ENCODE measurements at places on chromosomes 4 and X.

- no peak for DNase-seq
Observed at GRCh38 chr4:119039779-119040178, 95.9 kb upstream of the MYOZ2 start.

GRCh38 chrX:15430584-15430983 lies 46.4 kb upstream of the VEGFD start:
- no peak for DNase-seq

DNA sequence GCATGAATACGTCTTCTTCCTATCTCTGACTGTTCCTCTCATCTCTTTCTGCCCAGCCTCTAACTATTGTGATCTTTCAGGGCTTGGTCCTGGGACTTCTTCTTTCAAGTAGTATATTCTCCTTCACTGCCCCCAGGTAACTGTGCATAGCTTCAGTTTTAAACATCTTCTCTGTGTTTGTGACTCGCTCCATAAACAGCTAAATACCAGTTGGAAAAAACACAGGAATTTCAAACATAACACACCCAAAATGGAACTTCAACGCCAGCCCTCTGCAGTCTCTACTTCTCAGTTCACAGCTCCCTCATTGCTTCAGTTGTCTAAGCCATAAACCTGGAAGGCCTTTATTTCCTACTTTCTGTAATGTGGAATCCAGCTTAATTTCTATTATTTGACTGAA lies 16.6 kb downstream of the TRIML2 start:
- no peak for DNase-seq

- no peak for DNase-seq
Observed at GRCh38 chr4:101865501-101866062, 75.1 kb downstream of the BANK1 start.

- no peak for DNase-seq
Observed at GRCh38 chrX:17629519-17629918, 107.8 kb upstream of the SCML1 start.

DNA sequence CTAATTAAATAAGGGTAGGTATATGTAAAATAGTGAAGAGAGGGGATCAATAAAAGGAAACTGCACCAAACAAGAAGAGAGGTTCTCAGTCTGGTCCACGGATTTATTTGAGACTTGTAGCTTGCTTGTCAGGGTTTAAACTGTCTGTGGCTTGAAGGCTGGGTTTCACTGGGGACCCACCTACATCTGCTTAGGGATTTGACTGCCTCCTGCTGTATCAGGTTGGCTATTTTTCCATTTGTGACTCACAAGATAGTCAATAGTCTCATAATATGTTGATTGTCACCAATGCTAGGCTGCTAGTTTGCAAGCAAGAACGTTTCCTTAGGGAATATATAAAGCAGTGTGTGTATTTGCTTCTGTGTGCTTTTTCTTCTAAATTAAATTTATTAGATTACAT lies 1950.7 kb upstream of the IGFBP7 start:
- no peak for DNase-seq

- no peak for DNase-seq
Observed at GRCh38 chr4:75338352-75338880, 175.8 kb downstream of the RCHY1 start.

- no peak for DNase-seq
Observed at GRCh38 chr4:93532234-93532633, 296.3 kb upstream of the ATOH1 start.

GRCh38 chr4:149799546-149799945 lies 16.1 kb downstream of the IQCM start:
- no peak for DNase-seq

GRCh38 chr4:69965628-69966027 lies at the start of gene CSN2:
TSS of gene CSN2 (minus strand) at chr4:69965728. CDS start at chr4:69960995, 4,733 bp downstream.
- no peak for DNase-seq

DNA sequence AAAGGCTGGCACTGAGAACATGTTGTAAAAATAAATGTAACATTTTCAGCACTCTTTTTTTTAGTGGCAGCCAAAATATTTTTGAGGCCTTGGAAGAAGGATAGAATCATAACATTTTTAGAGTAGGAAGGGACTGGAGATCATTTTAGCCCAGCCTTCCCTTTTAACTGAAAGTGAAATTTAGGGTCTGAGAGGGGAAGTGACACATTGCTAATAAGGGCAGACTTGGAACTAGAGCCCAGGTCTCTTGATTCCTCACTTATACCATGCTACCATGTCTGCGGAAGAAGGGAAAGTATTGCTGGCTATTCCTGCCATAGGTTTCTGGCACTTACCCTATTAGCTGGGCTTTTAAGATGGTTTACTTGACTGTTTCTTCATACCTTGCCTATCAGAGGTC lies 4.8 kb downstream of the WDR44 start:
- DNase-seq: no peak

GRCh38 chr4:127870688-127871087 lies 10.0 kb upstream of the PLK4 start:
- DNase-seq: no peak

DNA sequence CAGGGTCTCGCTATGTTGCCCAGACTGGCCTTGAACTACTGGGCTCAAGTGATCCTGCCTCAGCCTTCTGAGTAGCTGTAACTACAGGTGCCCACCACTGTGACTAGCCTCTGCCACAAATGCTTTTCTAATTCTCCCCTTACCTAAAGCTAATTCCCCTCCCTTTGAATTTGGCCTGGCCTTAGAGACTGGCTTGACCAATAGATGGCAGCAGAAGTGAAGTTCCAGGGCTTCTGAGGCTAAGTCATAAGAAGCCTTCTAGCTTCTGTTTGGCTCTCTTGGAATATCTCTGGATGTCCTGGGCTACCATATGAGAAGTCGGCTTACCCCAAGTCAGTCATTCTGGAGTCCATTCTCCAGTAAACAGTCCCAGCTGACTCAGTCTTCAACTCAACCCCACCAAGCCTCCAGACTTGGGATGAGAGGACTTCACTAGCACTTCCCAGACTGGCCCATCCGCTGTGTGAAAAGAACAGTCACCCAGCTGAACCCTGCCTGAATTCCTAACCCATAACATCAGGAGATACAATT lies 61.0 kb downstream of the HPRT1 start:
- no peak for DNase-seq

DNA sequence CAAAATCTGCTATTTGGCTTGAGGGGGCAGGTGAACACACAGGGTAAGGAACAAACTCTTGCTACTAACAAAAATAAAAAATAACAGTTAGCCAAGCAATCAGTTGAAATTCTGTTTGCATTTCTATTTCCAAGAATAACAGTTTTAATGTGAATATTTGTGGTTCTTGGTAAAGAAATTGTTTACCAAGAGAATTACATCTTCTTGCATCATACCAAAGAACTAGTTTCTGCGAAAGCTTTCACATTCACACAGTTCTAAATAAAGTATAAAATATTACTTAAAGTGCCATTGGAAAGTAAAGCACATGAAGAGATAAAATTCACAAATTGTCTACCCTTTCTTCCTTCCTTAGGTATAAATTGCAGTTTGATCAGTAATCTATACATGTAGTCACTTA lies 54.4 kb downstream of the KLHL4 start:
- no peak for DNase-seq

DNA sequence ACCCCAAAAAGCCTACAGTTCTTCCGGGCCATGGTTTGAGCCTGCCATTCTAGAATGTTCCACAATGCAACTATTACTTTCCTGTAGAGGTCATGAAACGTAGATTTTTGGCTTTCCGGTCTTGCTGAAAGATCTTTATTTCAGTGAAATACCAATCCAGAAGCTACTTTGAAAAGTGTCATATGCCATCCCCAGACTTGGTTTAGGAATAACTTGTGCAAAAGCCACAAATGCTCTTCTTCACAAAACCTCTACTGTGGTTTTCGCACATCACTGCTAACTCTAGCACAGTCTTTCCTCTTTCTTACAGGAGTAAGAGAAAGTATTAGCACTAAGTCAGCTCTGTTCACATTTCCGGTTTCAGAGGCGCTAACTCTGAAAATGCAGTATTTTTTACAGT lies 12.7 kb upstream of the CD40LG start:
- no peak for DNase-seq

- DNase-seq: no peak
Observed at GRCh38 chr4:184103527-184104264, 114.0 kb downstream of the ENPP6 start.

GRCh38 chr4:122715221-122715620 lies 17.3 kb upstream of the BBS12 start:
- no peak for DNase-seq

DNA sequence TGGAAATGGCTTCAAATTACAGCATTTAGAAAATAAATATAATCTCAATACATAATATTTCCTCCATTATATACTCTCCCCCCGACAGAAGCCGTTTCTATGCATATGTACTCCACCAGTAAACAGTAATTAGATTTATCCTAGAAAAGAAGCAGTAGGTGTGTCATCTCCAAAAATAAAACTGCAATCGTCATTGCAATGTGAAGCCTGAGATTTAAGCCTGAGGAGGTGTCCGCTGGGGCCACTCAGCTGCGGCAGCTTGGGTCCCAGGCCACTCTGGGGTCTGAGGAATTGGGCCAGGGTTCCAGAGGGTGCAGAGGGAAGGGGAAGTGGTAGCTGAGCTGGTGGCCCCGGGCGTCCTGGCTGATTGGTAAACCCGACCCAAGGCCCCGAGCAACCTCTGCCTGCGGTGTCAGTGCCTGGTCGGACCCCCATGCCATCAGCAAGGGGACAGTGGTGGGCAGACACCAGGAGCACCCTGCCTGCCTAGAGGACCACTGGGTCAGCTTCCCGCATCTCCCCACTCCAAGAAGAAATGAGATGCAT lies 7.8 kb upstream of the MXD4 start:
- no peak for DNase-seq

DNA sequence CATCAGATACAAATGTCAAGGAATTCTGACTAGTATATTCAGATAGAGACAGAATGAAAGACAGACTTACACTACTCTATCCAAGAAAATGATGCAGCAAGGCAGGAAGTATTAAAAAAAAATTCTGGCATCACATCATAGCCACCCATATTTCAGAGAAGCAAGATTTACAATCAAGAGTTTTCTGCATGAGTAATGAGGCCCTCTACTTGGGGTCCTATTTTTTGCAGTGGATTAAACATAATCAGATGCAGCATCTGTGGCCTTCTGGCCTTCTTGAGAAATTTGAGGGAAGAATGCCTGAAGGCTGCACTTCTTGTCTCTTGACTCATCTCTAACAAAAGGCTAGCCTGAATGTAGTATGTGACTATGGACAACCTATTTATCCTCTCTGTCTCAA lies 48.2 kb upstream of the SLIT2 start:
- DNase-seq: no peak

GRCh38 chrX:5100004-5100403 lies 1128.7 kb downstream of the NLGN4X start:
- DNase-seq: no peak

GRCh38 chr4:129578336-129578735 lies 482.4 kb downstream of the C4orf33 start:
- DNase-seq: no peak

DNA sequence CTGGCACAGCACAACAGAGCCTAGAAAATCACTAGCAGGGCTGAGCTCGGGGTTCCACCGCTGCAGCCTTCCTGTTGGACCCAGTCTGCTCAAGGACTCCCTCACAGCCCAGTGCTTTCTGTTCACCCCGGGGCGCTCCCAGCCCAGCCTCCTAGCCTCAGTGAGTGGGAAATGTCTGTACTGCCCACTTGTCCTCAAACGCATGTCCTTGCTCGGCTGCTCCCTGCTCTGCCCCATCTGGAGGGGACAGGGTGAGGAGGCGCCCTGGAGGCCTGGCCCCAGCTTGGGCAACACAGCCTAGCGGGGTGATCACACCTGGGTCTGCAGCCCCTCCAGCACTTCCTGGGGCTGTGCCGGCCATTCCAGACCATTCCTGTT lies 11.9 kb upstream of the CCNQ start:
- no peak for DNase-seq

GRCh38 chr4:125693228-125693627 lies 378.5 kb downstream of the FAT4 start:
- DNase-seq: no peak

GRCh38 chr4:86857341-86858052 lies 8.3 kb upstream of the SLC10A6 start:
- DNase-seq: no peak

DNA sequence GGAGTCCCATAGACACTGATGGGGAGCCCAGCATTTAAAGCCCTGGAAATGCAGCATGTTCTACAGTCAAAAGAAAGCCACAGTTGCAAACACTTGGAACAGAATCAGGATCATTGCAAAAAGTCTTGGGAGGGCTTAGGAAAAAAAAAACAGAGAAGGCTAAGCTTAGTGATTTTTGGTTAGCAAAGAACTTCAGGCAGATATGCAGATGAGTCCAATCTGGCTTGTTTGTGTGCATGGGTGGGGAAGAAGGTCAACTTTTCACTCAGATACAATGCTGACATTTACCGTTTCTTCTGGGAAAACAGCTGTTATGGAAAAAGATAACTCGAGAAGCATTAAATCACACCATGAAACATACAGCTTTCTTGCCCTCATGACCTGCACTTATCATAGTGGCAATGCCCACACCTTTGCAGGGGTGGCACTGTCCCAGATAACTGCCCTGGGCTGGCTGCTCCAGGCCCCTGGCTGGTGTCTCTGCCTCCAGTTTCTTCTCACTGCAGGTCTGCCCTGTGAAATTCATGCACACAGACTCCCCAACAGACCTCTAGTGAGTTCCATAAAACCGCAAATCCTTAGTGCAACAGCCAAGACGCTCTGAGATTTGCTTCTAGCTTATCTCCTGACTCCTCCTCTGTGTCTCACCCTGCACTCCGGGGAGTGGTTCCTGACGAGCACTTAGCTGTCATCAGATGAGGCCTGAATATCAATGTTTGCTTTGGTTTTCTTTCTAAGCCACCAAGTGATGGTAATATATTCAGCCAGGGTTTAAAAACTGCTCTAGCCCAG lies 99.2 kb downstream of the DRD5 start:
- no peak for DNase-seq

DNA sequence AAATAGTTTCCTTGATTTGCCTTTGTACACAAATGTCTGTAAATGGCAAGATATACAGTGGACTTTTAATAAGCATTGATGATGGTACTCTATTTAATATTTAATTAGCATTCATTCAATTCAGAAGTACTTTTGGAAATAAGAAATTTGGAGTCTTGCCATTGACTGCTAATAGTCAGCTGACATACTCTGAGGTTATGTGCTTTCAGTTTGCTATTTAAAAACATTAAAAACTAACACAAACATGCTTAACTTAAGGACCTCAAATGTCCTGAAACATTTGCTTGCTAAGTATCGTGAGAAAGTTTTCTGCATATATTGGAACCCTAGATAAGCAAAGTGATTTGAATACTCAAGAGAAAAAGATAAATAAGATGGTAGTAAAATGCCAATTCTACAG lies 64.6 kb downstream of the REELD1 start:
- DNase-seq: no peak

- DNase-seq: no peak
Observed at GRCh38 chrX:123881330-123881729, 21.5 kb downstream of the XIAP start.

- no peak for DNase-seq
Observed at GRCh38 chr4:55356991-55357461, 11.0 kb downstream of the SRD5A3 start.

GRCh38 chr4:136651278-136651667 lies 881.0 kb downstream of the PCDH18 start:
- no peak for DNase-seq
